ENCODE measurements at places on chromosomes 11 and 22.

DNA sequence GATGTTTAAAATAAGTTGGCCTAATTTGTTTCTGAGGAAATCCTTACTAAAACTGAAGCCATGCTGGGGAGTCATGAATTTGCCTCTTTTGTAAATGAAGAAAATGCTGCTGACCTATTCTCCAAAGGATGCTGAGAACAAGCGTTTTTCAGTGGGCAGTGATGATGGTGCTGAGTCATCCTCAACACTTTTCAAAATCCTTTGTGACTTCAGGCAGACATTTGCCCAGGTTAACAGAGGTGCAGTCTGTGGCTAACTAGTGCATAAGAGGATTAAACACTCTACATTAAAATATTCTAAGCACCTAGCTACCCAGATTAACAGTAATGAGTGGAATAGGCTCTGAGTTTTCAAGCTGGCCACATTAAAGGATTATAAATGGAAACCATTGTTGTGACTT, 509.0 kb downstream of the DLG2 start:
- no peak for DNase-seq

DNA sequence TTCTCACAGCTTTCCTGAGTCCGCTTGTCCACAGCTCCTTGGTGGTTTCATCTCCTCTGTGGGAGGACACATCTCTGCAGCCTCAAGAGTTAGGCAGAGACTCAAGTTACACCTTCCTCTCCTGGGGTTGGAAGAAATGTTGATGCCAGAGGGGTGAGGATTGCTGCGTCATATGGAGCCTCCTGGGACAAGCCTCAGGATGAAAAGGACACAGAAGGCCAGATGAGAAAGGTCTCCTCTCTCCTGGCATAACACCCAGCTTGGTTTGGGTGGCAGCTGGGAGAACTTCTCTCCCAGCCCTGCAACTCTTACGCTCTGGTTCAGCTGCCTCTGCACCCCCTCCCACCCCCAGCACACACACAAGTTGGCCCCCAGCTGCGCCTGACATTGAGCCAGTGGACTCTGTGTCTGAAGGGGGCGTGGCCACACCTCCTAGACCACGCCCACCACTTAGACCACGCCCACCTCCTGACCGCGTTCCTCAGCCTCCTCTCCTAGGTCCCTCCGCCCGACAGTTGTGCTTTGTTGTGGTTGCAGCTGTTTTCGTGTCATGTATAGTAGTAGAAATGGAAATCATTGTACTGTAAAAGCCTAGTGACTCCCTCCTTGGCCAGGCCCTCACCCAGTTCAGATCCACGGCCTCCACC, 11.7 kb downstream of the RASD2 start:
- DNase-seq = no peak

- DNase-seq = no peak
Measured at GRCh38 chr11:35761899-35762298, 99.3 kb downstream of the TRIM44 start.

DNA sequence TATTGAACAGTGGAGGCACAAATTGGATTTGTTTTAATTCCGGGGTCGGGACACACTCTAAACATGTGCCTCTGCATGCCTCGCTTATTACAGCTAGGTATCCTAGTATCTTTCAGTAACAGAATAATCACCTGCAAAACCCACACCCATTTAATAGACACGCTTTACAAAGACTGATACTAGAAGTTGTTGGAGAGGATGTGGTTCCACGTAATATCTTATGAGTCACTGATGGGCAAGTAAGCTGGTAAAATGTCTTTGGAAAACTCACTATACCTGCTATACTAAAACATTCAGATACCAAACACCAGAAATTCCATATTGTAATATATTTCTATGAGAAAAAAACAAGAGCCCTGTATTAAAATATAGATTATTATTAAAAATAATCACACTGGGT, 84.0 kb downstream of the GGTLC2 start:
- DNase-seq = no peak

- no peak for DNase-seq
Measured at GRCh38 chr11:119091966-119092879, 7.5 kb downstream of the HMBS start.

GRCh38 chr11:44950031-44950624, 555 bp downstream of the TP53I11 start:
- DNase-seq = no peak

DNA sequence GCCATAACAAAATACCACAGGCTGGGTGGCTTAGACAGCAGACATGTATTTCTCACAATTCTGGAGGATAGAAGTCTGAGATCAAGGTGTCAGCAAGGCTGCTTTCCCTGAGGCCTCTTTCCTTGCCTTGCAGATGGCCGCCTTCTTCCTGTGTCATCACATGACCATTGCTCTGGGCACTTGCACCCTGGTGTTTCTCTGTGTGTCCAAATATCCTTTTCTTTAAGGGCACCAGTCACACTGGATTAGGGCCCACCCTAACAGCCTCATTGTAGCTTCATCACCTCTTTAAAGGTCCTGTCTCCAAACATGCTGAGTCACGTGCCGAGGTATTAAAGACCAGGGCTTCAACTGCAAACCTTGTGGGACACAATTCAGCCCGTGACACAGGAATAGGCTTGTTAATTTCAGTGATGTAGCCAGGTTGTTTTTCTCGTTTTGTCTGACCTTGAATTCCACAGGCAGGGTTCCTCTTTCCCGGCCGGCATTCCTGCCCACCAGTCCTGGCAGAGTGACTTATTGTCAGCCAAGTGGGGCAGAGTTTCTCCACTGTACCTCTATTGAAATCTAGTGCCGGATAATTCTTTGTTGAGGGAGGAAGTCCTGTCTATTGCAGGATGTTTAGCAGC, 100.1 kb downstream of the KCNQ1OT1 start:
- DNase-seq = no peak

- no peak for DNase-seq
Measured at GRCh38 chr11:35662061-35662648, 420 bp upstream of the TRIM44 start.

DNA sequence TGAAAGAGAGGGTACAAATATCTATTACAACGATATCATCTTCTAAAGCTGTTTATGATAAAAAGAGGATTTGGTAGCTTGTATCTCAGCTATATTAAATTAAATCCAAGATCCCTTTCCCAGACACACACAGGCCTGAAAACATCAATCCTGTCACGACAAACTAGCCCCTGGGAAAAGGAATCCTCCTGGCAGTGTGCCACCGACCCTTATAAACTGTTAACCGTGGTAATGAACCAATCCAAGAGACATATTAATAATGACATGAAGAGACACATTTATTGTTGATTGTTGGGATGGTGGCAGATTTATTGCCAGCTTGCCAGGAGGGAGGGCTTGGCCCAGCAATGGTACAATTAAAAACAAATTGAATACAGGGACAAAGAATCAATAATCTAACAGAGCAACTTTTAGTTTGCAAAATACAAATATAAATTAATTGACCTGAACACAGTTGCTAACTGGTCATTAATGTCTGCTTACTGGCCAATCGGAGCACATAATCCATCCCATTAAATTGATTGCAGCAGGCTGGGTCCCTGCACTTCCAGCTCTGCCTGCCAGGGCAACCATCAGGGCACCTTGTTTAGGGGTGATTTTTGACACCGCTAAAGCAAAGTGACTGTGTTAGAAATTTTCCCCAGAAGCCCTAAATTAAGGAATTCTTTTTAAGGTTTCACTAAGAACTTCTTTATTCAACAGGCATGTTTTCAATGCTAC, 887.6 kb downstream of the OPCML start:
- DNase-seq = peak; percentile 70

GRCh38 chr11:127925475-127925874, 661.9 kb downstream of the ETS1 start:
- no peak for DNase-seq

DNA sequence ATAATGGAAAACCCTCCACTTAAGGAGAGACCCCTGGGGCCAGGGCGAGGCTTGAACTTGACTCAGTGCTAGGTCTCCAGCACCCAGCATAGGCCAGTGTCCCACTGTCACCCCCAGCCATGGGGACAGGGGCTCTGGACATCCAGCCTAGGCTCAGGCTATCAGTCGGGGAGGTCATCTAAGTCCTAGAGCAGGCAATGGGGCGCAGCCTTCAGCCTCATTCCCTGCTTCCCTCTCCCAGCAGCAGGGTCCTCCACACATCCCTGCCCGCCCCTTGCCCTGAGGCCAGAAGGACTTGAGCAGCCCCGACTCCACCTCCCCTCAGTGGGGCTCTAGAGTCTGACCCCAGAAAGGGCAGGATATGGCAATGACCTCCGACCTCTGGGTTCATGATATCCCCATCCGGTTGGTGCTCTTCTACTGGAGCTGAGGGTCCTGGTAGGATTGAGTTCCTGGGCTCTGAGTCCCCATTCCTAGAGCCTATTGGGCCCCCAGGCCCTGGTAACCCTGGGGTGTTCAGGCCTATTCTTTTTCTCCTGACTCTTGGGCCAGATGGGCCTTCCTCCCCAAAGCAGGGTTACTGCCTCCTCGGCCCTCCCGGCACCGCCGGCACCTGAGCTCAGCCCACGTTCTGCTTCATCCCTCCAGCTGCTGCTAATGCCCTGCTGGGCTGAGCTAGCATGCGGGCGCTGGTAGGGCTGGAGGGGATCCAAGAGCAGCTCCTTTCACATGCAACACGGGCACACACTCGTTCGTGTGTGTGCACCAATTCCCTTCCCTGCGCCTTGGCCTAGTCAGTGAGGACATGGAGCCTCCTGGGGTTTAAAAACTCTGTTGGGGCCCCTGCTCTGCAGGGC, 4.4 kb downstream of the CST6 start:
- DNase-seq = peak; percentile 28

GRCh38 chr11:72703267-72704008, 29.2 kb upstream of the PDE2A start:
- no peak for DNase-seq

DNA sequence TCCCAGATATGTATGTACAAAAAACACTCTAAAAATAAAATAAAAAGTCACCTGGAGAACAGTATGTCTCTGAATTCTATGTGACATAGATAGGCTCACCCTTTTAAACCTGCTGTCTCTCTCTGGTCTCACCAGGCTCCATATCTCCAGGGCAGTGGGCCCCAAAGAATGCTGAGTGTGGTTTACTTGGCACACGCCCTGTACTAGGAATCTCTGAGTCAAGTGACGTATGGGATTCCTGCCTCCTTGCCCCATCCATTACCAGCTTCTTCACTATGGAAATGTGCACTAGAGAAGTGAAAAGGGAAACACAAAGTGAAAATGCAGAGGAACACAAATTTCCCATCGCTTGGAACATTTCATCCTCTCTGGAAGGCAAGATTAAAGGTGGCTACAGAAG, 722.2 kb upstream of the TENM4 start:
- no peak for DNase-seq

DNA sequence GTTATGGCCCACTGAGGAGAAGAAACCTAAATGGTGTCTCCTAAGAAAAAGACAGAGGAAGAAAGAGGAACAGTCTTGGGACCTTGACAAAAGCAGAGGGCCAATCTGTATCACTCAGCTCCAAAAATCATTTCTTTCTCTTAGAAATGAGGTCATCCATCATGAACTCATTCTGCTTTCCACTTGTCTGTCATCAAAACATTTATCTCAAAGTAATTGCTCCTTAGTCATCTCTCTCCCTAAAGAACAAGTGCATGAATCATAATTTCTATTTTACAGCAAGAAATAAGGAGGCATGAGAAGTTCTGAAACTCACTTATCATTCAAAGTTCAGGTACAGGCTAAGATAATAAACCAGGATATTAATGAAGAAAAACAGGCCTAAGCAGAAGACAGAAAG, 375.6 kb downstream of the KCNA4 start:
- no peak for DNase-seq

- no peak for DNase-seq
Measured at GRCh38 chr11:57097149-57097548, 84.6 kb upstream of the LRRC55 start.

All from NCI-H1694 (cell line).